ENCODE measurements at places on chromosomes 2 and 18. TPM values are rescaled to one million over a fixed set of nuclear protein-coding genes. Genes with fewer than 3 reads are reported as not detected.

GRCh38 chr18:78561757-78562510 is 417.7 kb upstream of the SALL3 start:
- no peak for DNase-seq

The IWS1 gene
- 47.8 TPM for polyA plus RNA-seq

The COL5A2 gene
- 131 TPM for polyA plus RNA-seq

DNA sequence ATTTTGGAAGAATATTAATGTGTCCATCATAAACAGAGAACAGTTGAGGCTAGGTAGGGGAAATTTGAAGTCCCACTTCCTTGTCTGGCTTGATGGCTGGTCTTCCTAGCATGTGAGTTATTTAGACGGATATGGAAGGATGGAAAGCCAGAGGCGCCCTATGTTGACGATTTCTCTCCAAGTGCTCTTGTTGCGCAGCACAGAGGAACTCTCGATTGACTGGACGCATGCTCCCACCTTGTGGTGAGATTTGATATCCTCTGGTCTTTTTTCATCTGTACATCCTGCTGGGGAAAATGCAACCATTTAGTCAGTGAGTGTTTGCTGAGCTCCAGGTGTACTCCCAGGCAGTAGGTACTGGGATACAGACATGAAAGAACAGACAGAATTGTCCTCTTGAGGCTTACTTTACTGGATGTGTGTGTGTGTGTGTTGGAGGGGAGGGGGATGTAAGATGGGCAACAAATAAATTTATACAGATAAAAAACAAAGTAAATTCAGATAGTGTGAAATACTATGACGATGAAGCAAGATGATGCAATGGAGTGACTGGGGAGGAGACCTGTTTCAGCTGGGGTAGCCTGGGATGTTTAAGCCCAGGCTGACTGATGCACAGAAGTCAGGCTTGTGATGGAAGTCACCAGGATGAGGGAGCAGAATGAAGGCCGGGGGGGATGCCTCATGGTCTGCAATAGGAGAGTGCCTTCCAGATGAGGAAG is 137.2 kb downstream of the TRIM43 start:
- DNase-seq = no peak

Measured in hepatocyte (in vitro differentiated cells).